ENCODE measurements at places on chromosomes 13 and 19.
A peak's percentile ranks its signal among the peaks of the same experiment; 100 is the strongest.

DNA sequence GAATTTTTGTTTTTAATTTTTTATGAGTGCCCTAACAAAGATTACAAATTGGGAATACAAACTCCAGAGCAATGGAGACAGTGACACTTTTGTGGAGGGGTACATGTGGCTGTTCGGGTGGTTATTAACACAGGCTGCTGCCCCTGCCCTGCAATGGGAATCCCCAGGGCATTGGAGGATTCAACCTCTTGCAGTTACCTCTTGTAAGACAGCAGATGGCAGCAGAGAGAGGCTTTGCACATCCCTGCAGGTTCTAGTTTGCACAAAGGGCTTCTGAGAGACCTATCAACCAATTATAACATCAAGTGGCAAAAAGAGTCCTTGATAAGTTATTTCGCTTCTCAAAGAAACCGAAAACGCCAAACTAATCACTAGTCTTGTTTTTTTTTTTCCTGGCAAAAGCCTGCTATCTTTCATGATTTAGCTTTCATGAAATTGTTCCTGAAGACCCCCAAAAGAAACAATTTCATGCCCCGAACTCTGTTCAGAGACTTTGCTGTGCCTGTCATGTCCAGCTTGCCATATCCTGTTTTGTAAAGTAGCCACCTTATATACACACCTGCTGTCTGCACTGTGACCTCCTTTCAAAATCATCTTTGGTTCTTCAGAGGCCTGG lies 10.4 kb downstream of the GJB2 start:
- no peak for DNase-seq

- DNase-seq: no peak
Observed at GRCh38 chr19:35216833-35217648, 11.5 kb downstream of the FAM187B start.

GRCh38 chr13:72127031-72127430 lies 260.0 kb upstream of the DACH1 start:
- DNase-seq: no peak

DNA sequence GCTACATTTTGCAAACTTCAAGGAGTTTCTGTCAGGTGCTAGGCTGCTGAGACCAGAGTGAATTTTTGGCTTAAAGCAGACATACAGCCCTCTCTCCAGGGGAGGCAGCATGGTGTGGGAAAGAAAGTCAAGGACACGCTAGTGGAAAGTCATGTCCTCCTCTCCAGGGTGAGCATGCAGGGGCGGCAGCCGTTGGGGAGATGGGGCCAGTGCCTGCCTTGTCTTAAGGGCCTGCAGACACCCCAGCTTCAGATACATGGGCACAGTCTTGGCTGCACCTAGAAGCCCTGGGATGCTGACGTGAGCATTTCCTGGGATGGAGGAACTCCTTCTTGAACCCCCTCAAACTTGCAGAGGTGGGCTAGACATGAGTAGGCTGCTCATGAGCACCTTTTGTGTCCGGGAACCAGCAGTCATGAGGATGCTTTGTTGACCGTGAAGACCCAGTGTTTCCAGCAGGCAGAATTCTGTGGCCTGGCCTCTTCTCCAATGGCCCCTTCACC lies 43.3 kb upstream of the PEPD start:
- DNase-seq: no peak

- no peak for DNase-seq
Observed at GRCh38 chr13:109198585-109198984, 569.2 kb downstream of the MYO16 start.

DNA sequence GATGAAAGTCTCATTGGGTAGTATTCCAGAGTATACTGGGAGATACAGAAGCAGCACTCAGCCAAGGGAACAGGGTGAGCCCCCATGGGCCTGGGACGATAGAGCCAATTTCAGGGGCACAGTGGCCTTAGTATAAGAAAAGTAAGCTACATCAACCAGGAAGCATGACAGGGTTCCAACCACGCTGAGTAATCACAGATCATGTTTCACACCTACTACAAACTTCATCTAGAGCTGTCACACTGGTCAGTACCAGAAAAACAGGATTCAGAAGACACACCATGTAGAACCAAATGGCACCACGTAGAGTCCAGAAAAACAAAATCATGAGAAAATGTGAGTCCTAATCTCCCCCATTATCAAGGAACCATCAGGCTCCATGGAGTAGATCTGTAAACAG lies 1292.4 kb upstream of the MIR17HG start:
- DNase-seq: no peak

DNA sequence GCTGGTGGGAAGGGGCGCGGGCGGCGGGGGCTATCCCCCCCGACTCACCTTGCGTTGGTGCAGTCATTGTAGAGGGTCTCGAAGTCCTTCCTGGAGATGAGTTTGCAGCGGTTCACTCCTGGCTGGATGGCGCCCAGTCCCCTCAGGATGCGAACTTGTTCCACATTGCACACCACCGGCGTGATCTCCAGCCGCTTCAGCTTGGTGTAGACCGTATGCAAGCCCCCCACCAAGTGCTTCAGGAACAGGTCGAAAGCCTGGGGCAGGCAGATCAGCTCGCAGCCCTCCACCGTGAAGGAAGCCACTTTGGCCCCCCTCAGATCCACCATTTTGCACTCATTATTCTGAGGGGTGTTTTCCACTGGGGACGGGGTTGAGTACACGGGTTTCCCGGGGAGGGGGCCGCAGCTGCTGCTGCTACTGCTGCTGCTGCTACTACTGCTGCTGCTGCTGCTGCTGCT lies 1.1 kb downstream of the DACH1 start:
- DNase-seq: peak; percentile 70

- no peak for DNase-seq
Observed at GRCh38 chr13:100515410-100515800, 73.2 kb downstream of the GGACT start.

- no peak for DNase-seq
Observed at GRCh38 chr13:47845981-47846380, 155.1 kb downstream of the SUCLA2 start.

DNA sequence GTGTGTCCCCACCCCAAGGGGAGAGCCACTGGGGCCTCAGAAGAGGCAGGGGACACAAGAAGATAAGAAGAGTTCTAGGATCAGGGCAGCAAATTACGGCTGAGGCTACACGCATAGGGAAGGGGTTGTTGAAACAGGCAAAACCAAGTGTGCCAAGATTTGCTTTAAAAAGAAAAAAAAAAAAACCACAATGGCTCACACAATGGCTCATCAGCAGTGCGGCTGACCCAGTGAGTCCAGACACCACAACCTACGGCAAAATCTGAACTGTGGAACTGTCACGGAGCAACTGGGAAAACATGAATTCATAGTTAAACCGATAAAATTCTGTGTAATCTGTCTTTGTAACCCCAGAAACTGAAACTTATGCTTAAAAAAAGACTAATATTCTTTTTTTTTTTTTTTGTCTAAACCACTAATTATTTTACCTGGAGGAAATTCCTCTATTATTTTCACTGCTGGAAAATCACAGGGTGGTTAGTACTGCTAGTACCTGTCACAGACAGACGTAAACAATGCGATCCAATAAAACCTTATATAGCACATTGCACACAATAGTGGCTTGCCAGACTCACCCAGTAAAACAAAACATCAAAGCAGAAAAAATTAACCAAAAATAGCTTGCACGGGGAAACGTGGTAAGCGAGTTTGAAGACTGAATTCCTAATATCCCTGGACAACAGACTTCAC lies 325.4 kb upstream of the TSHZ3 start:
- no peak for DNase-seq

- no peak for DNase-seq
Observed at GRCh38 chr13:97627566-97627965, 193.6 kb downstream of the RAP2A start.

GRCh38 chr13:90806892-90807291 lies 540.6 kb upstream of the MIR17HG start:
- no peak for DNase-seq

DNA sequence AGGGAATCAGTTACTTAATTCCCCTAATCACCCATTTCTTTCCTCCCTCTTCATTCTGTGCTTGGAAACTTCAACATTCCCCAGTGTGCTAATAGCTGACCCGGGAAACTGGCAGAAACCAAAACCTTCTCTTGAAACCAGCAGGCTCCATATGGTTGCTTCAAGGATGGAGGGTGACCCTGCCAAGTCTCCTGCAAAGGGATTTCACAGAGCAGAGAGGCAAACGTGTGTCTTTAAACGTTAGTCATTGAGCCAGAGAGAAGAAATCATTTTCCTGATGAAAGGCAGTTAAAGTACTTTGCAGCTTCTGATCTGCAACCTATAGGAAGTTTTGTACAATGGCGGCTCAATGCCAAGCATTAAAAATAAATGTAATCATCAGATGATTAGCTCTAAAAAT lies 220.9 kb downstream of the POU4F1 start:
- no peak for DNase-seq

DNA sequence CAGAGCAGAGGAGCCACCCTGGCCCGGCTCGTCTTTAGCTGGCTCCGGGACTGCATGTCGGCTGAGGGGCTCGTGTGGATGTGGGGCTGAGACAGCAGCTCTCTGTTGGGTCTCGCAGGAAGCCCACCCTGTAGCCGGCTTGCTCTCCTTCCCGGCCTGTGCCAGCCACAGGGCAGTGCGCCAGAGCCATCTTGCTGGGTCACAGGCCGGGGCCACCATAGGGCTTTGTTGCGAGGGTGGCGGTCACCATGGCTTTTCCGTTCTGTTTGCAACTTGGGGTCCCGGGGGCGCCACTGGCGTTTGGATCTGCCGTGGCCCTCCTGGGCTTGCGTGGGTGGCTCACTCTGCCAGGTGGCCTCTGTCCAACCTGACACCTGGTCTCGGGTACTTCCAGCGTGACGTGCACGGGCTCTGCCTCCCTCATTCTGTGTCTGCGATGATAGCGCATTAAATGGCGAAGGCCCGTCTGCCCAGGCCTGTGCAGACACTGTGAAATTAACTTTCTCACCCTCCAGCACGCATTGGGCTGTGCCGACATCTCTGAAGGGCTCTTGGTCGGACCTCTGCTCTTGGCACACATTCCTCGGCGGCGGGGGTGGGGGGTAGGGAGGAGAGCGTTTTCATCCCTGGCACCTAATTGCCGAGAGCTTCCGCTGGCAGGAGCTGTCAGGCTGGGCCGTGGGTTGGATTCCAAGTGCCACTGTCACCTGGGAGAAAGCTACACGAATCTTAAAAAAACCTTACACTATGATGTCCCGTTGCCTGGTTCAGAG lies 95.1 kb downstream of the KDM4B start:
- no peak for DNase-seq

DNA sequence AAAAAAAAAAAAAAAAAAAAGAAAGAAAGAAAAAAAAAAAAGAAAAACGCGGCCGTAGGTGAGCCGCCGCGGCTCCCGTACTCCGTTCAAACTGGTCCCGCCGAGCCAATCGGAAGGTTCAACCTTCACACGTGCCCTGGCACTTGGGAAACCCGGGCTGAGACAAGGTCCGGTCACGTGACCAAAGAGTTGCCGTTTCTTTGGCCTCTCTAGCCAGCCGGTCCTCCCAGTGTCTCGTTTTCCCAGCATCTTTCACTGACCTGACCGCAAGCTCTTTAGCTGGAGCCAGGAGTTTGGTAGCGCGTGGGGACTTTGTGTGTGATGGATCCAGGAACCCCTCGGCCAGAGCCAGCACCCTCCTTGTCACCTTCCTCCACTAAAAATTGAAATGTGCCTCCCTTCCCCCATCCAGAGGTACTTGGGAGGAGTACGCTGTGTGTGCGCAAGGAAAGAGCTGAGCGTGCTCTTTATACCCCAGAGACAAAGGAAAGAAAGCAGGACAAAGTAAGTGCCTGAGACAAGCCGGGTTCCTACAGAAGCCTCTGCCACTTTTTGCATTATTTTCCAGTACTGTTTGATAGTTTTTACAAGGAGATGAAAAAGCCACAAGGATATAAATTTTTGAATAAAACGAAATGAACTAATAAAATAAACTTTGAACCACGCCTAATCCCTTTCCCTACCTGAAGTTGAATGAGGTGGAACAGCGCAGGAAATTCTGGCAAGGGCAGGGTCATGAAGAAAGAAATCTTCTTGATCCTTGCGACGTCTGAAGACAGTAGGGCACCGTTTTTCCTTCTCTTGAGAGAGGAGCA lies 959 bp downstream of the TNPO2 start:
- DNase-seq: peak; percentile 98

GRCh38 chr13:51125495-51126226 lies 14.6 kb upstream of the C13orf42 start:
- no peak for DNase-seq

- no peak for DNase-seq
Observed at GRCh38 chr19:42563352-42564210, 31.1 kb downstream of the CEACAM8 start.

DNA sequence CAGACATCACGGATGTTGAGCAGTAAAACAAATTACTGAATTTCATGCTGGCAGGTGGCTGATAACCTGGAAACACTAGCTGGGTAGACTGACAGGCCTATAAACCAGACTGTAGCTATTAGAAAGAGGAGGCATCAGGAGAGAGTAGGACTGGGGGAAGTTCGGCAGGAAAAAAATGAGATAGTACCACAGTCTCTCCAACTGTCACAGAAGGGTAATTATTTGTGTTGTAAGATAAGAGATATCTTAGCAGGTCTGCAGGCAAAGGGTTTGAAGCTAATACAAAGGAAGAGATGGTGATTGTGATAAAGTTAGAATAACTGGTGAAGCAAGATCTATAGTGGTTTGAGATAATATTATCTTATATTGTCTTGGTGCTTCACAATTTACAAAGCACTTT lies 41.7 kb downstream of the MIPEP start:
- no peak for DNase-seq

GRCh38 chr13:112217431-112217830 lies 150.5 kb downstream of the SOX1 start:
- no peak for DNase-seq

GRCh38 chr13:112024577-112024976 lies 42.4 kb upstream of the SOX1 start:
- DNase-seq: no peak

DNA sequence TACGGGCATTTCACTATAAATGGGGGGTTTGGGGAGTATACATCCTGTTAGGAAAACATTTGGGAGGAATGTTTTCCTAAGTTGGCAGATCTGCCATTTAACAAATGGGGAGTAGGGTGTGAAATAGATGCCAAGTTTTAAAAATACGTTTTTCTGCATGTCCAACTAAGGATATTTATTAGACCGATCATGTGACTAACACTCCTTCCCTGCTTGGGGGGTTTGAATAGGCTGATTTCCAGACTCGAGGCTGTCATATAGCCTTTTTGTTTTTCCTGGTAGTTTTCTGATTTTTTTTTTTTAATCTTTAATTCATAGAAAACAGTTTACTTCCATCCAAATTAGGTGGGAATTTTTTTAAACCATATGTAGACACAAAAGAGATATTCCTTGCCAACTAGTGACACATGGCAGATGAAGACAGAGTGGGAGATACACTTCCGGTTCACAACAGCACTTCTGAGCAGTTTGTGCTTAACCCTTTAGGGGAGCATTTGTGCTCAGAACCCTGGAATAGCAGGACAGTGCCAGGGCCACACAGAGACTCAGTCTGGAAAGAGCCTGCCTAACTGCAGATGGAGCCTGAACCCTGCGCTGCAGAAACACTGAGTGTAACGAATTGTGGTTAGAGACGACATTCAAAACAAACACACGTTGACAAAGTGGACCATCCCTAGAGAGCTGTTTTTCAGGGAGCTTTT lies 5.6 kb upstream of the GATAD2A start:
- DNase-seq: no peak

DNA sequence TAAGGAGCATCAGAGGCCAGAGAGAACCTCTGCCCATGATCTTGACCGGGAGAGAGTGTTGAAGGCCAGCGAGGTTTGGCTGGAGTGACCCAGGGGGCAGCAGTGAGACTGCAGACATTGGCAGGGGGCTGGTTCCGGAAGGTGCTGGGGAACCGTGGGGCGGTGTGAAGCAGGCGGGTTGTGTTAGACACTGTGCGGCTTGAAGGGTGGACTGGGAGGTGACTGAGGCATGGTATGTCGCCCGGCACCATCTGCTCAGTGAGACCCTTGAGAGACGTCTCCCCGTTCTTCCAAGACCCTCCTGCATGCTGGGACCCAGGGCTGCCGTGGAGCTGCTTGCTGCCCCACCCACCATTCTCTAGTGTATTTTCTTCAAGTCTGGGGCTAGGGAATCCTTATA lies 24.6 kb downstream of the CARM1 start:
- no peak for DNase-seq

Measured in aorta (tissue), 5 donors.